Activated naive CD8-positive, alpha-beta T cell treated with anti-CD3 and anti-CD28 coated beads for 36 hours (primary cell): ENCODE measurements at places on chromosomes 2 and 18.

DNA sequence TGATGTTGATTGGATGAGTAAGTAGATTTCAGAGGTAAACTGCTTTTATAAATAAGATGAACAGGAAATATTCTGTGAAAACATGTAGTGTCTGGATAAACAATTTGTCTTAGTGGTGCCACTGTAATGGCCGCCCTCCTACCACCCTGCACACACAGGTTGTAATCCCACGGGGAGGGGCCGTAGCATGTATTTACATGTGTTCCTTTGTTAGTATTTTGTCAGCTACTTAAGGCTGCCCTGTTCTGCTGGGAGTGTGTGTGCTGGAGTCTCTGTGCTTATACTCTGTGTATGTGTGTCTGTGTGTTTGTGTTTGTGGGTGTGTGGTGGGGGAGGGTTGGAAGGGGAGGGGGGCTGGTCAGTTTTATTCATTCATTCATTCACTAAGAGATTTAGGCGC is 5.1 kb downstream of the TSHZ1 start:
- H3K27ac ChIP-seq: peak overlapping the region; percentile 79
- DNase-seq: no peak
- H3K4me3 ChIP-seq: peak overlapping the region; percentile 37
- peaks cover 62% of the 10 kb centered on the region for H3K4me1 ChIP-seq
- peaks cover 9% of the 10 kb centered on the region for H3K36me3 ChIP-seq
- no peaks in the 10 kb centered on the region for H3K27me3 ChIP-seq

DNA sequence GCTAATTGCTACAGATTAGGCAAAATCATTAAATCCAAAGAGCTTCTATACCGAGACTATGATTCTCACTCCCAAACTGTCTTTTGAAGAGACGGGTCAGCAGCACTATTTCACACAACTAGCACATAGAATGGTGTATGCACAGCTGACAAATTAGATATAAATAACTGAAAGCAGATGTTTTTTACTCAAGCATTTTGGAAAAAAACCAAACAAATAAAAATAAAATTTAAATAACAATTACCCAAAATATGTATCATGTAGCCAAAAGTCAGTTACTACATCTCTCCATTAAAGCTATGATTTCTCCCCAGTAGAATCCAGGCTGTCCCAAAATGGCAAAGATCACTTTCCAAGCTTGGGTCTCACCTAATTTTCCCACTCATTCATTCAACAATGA is 107.9 kb downstream of the TMEM163 start:
- no peak overlapping the region for H3K4me3 ChIP-seq
- peaks cover 9% of the 10 kb centered on the region for H3K27me3 ChIP-seq
- H3K36me3 ChIP-seq: peaks cover 3% of the 10 kb centered on the region
- DNase-seq: no peak

GRCh38 chr2:119254601-119255080 is 31.0 kb downstream of the STEAP3 start:
- no peaks in the 10 kb centered on the region for H3K27me3 ChIP-seq
- no peaks in the 10 kb centered on the region for H3K36me3 ChIP-seq
- DNase-seq: no peak
- no peak overlapping the region for H3K4me3 ChIP-seq

GRCh38 chr2:76826691-76827090 is 695.5 kb downstream of the LRRTM4 start:
- no peaks in the 10 kb centered on the region for H3K4me1 ChIP-seq
- no peak overlapping the region for H3K4me3 ChIP-seq
- H3K27me3 ChIP-seq: no peaks in the 10 kb centered on the region
- H3K36me3 ChIP-seq: no peaks in the 10 kb centered on the region
- no peak for DNase-seq
- no peak overlapping the region for H3K27ac ChIP-seq
